ENCODE measurements at places on chromosomes 5 and 9. TPM values are rescaled to one million over a fixed set of nuclear protein-coding genes. Genes with fewer than 3 reads are reported as not detected.

SPINK1 gene
- total RNA-seq, result 43.6 TPM

C6 gene
- 0.88 TPM for total RNA-seq

FSTL4 gene
- 2.6 TPM for total RNA-seq

C1QTNF2 gene
- 4.6 TPM for total RNA-seq

GNPDA1 gene
- total RNA-seq, result 31.5 TPM

ADGRD2 gene
- not detected for total RNA-seq

SPINK5 gene
- total RNA-seq, result 1.3 TPM

TAF11L4 gene
- not detected for total RNA-seq

SLC6A19 gene
- total RNA-seq, result 33.0 TPM

TMEM252 gene
- total RNA-seq, result 5.7 TPM

OTP gene
- total RNA-seq, result not detected

IFNA2 gene
- not detected for total RNA-seq

TUSC1 gene
- 20.9 TPM for total RNA-seq

SPINK4 gene
- not detected for total RNA-seq

CDH9 gene
- 10.2 TPM for total RNA-seq

LHX6 gene
- 3.0 TPM for total RNA-seq

LCNL1 gene
- 0.41 TPM for total RNA-seq

NRARP gene
- total RNA-seq, result 10.1 TPM

SLC28A3 gene
- total RNA-seq, result 0.64 TPM

OBP2B gene
- total RNA-seq, result not detected

CDKN2B gene
- total RNA-seq, result 0.29 TPM

OBP2A gene
- total RNA-seq, result 0.64 TPM

PDLIM7 gene
- 184 TPM for total RNA-seq

All from metanephros (tissue), 2 donors.